ENCODE measurements at places on chromosomes 3 and 15.

- no peak for DNase-seq
Measured at GRCh38 chr15:45113380-45113990, 487 bp downstream of the DUOX2 start.

DNA sequence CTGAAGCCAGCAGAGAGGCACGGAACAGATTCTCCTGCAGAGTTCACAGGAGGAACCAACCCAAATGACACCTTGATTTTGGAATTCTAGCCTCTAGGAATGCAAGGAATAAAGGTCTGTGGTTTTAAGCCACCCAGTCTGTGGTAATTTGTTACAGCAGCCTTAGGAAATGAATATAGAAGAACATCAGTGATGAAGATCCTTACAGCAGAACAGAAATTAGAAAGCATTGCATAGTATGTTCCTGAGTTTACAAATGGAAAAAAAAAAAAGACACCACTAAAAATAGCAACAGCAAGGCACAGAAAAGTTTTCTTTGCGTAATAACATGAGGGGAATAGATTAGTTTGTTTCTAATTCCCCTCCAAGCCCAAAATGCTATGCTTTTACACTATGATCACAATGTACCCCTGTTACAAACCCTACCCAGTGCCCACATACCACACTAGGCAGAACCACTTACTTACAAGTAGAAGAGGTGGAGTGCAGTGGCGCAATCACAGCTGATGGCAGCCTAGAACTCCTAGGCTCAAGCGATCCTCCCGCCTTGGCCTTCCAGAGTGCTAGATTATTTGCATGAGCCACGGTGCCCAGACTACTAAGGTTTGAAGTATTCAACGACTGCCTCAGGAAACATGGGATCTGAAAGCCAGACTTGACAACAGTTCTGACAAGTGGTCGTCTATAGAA lies 84.3 kb downstream of the SHQ1 start:
- DNase-seq, result no peak

GRCh38 chr3:171374260-171374659 lies 85.9 kb downstream of the TNIK start:
- DNase-seq, result no peak

GRCh38 chr3:37526511-37526910 lies 335.2 kb upstream of the CTDSPL start:
- no peak for DNase-seq

DNA sequence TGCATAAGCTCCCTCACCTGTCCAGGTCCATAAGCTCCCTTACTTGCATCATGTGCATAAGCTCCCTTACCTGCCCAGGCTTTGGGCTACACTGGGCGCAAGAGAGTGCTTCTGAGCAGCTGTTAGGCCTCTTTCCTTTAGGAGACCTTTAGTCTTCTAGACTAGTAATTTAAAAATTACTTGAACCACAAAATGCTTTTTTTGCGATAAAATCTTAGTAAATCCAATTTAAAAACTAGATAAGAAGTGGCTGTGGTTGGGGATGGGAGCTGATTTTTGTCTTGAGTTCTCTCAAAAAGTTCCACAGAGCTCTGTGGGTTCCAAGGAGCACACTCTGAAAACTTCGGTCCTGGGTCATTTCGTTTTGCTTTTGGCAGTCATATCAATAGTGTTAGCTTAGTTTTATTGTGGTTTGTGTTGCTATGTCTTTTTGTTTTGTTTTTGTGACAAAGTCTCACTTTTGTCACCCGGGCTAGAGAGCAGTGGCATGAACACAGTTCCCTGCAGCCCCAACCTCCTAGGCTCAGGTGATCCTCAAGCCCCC lies 6.7 kb downstream of the CEMIP start:
- DNase-seq, result no peak
